DMS79 (cell line): ENCODE measurements at places on chromosomes 5 and 9.

DNA sequence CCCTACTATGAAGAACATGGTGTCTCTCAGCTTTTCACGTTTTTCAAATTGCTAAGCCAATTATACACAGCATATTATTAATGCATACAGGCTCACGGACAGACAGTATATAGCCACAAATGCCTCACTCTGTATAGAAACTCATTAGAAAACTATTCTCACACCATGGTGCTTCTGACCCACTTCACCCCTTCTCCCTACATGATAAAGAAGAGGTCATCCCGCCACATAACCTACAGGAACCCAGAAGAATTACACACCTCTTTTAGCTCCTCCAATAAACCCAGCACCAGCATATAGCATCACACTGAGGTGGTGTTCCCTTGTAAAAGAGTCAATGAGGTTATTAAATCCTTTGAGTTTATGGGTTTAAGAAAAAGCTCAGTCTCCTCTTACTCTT is 5.6 kb downstream of the TLE1 start:
- DNase-seq, result no peak

DNA sequence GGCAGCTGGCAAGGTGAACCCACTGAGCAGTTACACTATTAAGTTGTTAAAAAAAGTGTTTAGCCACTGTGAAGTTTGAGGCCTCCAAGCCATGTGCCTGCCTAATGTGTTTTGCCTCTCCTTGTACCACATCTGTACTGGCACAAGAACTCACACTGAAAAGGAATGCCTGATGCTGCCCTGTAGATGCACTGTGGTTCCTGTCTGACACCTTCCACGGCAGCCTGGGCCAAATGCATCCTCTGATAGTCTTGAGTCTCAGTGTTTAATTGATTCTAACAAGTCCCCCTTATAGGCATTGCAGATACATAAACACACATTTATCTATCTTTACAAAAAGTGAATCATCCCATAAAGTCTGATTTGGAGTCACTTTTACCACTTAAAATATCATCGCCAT is 169.9 kb downstream of the TTC39B start:
- no peak for DNase-seq

GRCh38 chr5:63563008-63563917 is 399.0 kb downstream of the HTR1A start:
- DNase-seq, result no peak

DNA sequence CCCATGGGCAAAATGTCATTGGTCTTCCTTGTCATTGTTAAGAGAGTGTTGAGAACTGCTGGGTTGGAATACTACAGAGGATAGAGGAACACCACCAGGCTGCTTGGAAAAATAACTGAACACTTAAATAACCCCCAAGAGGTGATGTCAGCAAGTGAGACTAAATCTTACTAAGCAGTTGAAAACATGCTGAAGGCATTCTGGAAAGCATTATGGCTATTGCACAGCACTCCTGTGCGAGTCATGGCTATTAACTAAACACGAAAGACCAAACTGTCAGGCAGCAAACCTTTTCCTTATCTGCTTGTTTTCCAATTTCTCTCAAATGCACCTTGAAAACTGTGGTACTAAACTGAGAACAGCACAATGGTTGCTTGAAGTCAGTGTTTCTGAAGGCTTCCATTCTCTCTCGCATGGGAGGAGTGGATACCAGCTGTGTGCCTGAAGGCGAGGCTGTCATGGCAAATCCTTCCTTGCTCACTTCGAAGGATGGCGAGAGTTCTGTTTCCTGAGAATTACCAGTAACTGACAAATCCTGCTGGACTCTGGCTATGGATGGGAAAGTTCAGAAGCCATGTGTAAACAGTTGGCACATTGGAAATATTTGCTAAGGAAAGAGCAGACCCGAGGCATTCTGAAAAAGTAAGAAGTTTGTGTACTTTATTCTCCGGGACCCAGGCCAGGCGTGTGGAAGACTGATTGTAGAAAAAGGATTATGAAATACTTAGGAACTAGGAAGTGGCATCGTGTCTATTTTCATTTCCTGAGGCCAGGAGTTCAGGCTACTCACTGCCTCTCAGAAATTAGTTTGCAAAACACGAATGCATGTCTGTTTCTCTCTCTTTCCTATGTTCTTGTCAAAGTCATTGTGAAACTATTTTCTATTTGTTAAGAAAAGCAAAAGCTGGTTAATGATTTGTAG is 182.1 kb downstream of the DMRT2 start:
- no peak for DNase-seq

GRCh38 chr5:138476918-138477317 is 11.6 kb downstream of the EGR1 start:
- no peak for DNase-seq

DNA sequence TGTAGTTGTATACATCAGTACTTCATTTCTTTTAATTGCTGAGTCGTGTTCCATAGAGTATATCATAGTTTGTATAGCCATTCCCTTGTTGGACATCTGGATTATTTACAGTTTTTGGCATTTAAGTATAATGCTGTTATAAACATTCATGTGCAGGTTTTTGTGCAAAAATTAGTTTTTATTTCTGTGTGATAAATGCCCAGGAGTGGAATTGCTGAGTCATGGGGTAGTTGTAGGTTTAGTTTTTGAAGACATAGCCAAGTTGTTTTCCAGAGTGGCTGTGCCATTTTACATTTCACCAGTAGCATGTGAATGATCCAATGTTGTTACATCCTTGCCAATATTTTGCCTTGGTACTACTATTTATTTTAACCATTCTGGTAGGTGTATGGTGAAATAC is 12.5 kb downstream of the ZNF354B start:
- no peak for DNase-seq

DNA sequence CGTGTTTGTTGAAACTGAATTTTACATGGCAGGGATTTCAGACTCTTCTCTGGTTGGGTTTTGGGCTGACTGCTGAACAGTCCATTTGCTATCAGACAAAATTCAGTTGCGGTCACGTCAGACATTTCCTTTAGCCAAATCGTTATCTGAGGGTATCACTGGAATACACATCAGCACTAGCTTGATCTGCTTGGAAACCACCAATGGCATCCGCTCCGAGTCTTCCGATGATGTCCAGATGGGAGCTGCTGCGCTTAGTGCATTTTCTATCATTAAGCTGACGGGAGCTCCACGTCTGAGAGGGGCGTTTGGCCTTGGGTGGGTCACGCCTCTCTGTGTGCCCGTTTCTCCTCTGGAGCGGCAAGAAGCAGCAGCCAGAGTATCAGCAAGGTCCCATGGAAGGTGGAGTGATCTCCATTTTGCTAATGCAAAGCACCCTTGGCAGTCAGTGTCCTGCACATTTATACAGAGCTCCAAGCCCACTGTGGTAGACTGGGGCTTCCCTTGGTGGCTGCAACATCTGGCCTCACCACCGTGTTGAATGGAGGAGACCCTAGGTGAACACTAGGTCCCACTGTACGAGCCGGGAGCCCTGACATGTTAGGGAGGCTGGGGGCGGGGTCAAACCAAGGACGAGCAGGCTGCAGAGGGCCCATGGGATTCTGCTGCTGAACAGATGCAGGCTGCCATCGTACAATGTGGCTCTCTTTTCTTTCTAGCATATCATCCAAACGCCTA is 134.6 kb upstream of the PHYKPL start:
- DNase-seq, result no peak

DNA sequence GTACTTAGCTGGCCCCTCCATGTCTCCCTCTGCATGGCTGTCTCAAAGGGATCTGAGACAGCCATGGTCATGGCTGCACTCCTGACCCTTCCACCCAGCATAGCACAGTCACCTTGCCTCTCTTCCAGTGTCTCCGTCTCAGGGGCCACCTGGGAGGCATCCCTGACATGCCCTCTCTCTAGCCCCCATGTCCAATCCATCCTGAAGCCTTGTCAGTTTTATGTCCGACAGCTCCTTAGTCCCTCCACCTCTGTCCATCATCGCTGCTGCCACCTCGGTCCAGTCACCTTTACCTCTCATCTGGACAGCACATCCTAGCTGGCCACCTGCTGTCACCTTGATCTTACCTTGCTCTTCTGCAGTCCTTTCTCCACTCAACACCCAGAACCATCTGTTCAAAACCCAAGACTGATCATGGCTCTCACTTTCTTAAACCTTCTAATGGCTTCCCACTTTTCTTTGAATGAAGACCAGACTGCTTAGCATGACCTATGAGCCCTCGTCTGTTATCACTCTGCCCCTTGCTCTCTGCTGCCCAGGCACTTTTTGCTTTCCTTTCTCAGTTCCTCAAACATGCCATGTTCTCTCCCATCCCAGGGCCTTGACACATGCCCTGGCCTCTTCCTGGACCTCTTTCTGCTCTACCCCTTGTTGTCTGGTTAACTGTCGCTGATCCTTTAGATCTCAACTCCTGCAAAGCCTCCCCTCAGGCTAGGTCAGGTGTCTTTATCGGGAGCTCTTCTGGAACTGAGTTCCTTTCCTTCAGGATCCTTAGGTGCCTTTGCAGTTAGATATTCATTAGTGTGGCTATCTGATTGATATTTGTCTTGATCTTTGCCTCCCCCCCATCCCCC is 181.8 kb upstream of the PITX1 start:
- DNase-seq, result no peak

- no peak for DNase-seq
These were observed 135.0 kb upstream of the GABRP start for GRCh38 chr5:170648541-170648940.

DNA sequence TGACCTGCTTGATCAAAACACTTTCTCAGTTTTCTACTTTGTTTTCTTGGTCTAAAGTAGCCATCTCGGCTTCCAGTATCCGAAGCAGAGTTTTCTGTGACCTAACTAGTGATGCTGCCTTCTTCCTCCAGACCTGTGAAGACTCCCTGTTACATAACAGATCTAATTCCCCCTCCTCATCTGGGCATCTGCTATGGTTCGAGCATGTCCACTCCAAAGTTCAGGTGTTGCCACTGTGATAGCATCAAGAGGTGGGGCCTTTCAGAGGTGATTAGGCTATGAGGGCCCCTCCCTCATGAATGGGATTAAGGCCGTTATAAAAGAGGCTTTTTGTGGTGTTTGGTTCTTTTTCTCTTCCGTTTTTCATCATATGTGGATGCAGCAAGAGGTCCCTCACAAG is 20.3 kb downstream of the TTC23L start:
- DNase-seq, result no peak

- no peak for DNase-seq
These were observed 45.4 kb downstream of the TMEM245 start for GRCh38 chr9:109074236-109074889.

DNA sequence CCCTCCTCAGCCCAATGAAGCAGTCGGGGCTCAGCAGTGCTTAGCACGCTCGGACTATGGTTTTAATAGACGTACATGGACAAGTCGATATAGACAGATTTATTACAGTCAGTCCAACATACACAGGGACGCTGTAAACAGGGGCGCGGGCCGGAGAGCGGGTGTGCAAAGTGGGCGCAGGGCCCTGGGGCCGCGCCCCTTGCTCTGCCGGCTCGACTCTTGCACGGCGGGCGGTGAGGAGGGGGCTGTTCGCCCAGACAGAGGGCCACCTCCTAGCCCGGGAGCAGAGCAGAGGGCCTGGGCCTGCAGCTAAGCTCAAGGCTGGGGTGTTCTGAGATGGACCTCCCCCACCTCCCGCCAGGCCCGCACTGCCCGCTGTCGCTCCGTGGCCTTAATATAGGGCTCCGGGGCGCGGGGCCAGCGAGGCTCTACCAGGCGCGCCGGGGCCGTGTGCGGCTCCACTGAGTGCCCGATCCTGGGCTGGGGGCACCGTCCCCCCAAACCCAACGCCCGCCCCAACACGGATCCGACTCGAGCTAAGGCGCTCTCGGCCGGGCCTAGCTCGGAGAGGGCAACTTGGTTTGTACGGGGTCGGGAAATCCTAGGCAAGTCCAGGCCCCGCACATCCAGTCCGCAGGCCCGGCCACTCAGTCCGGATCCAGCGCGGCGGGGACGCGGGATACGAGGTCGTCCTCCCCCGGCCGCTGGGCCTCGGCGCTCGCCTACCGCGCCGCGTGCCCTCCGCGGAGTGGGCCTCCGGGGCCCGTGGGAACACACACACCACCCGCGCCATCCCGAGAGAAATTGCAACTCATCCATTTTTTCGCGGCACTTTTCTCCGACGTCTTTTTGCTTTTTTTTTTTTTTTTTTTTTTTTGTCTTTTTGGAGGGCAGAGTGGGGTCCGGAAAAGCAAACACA is 6.1 kb downstream of the PITX1 start:
- no peak for DNase-seq

DNA sequence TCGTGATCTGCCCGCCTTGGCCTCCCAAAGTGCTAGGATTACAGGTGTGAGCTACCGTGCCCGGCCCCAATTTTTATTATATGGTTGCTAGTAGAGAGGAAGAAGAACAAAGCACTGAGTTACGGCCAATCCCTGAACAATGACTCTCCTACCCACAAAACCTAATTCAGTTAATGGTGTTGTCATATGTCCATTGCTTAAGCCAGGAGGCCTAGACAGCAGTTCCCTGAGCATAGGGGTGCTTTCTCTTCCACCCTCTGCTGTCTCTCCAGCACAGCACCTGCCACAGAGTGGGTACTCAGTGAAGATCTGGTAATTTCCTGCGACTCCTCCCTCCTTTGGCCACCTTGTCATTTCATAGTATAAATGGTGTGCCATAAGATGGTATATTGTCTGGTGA is 21.4 kb upstream of the LTC4S start:
- DNase-seq, result no peak

GRCh38 chr5:53923961-53924360 is 363.5 kb downstream of the NDUFS4 start:
- DNase-seq, result no peak

- DNase-seq, result no peak
These were observed 87.6 kb downstream of the BASP1 start for GRCh38 chr5:17305017-17305416.

DNA sequence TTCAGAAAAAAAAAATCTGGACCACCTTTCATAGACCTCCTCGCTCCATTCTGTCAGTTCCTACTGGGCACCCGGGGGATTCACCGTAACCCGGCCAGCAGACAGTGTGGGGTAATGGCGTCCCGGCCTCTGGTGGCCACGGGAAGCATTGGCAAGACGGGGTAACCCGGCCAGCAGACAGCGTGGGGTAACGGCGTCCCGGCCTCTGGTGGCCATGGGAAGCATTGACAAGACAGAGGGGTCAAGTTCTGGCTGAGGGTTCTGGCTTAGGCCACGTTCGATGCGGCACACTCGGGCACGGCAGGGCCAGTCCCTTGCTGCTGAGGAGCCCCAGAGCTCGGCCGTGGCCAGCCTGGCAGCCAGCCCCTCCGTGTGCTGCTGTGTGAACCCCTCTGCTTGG is 116.2 kb upstream of the RAPGEF1 start:
- no peak for DNase-seq

DNA sequence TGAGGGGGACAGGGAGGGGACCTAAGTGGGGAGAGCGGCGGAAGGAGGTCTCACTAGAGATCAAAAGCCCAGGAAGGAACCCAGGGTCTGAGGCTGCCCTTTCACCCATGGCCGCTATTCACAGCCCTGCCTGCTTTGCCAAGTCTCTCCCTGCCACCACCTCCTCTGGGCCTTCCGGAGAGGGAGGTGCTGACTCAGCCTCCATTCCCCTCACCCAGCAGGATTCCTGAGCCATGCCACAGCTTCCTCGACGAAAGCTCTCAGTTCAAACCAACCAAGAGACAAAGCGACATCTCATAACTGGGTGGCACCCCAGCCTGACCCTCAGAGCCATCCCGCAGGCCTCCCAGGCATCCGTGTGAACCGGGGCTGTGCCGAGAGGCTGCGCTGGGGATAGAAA is 36.7 kb downstream of the PAX5 start:
- no peak for DNase-seq

- no peak for DNase-seq
These were observed 6.6 kb downstream of the SLC22A4 start for GRCh38 chr5:132300577-132301343.

- DNase-seq, result no peak
These were observed 338.4 kb downstream of the DNAH5 start for GRCh38 chr5:13606051-13606450.

GRCh38 chr5:40277161-40277906 is 402.4 kb upstream of the PTGER4 start:
- no peak for DNase-seq

- no peak for DNase-seq
These were observed 11.8 kb downstream of the DEPDC1B start for GRCh38 chr5:60687927-60688720.
